ENCODE measurements at places on chromosomes 4 and X.

DNA sequence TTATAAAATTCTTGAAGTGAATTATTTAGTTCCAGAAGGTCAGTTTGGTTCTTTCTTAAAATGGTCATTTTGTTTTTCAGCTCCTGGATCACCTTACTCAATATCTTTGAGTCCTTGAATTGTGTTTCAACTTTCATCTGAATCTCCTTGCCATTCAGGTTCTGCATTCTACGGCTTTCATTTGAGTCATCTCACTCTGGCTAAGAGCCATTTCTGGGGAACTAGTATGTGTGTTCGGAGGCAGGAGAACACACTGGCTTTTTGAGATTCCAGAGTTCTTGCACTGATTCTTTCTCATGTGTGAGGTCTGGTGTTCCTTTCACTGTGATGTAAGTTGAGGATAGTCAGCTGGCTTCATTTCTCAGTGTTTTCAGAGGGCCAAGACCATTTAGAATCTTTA lies 708.4 kb upstream of the FRG1 start:
- H3K4me3 ChIP-seq, result no peak overlapping the region
- no peaks in the 10 kb centered on the region for H3K4me1 ChIP-seq
- DNase-seq, result no peak
- H3K27ac ChIP-seq, result no peak overlapping the region

DNA sequence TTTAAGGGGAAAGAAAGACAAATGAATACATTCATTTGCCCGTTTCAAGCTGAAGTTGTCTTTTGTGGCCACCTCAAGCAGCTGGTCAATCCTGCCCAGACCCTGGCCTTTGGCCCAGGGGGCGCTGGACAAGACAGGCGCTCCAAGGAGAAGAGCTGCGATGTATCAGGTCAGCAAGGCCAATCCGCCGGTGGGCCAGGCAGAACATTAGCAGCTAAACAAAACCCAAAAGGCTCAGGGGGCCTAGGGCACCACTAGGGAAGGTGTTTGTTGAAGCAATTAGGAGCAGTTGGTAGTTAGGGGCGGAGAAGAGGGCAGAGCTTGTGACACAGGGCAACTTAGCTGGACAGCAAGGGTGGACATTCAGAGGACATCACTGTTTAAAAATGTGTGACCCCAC lies 60.8 kb upstream of the TMEM33 start:
- no peaks in the 10 kb centered on the region for H3K27me3 ChIP-seq
- no peaks in the 10 kb centered on the region for H3K36me3 ChIP-seq
- no peak overlapping the region for H3K27ac ChIP-seq
- no peak overlapping the region for H3K4me3 ChIP-seq
- no peak for DNase-seq
- H3K4me1 ChIP-seq, result no peaks in the 10 kb centered on the region

- DNase-seq, result no peak
- no peaks in the 10 kb centered on the region for H3K27me3 ChIP-seq
- H3K27ac ChIP-seq, result no peak overlapping the region
- H3K36me3 ChIP-seq, result no peaks in the 10 kb centered on the region
These were observed 92.0 kb upstream of the EMCN start for GRCh38 chr4:100609810-100610209.

DNA sequence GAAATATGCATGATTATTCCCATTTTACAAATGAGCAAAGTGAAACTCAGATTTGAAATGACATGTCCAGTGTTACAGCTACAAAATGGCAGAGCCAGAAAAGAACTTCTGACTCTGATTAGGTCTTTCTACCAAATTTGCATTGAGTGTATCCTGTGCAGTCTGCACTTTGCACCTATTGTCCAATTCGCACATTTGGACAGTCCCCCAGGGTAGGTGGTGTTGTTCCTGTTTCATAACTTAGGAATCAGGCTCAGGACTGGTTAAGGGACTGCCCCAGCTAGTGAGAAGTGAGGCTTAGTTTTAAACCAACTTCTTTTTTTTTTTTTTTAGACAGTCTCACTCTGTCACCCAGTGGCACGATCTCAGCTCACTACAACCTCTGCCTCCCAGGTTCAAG lies 137.9 kb upstream of the NALF2 start:
- no peaks in the 10 kb centered on the region for H3K27me3 ChIP-seq
- no peaks in the 10 kb centered on the region for H3K4me1 ChIP-seq
- H3K36me3 ChIP-seq, result no peaks in the 10 kb centered on the region

- H3K27me3 ChIP-seq, result no peaks in the 10 kb centered on the region
- H3K27ac ChIP-seq, result no peak within 1 kb of the TSS
- no peaks in the 10 kb centered on the region for H3K36me3 ChIP-seq
- H3K4me3 ChIP-seq, result no peak within 1 kb of the TSS
- H3K4me1 ChIP-seq, result peaks cover 9% of the 10 kb centered on the region
- no peak for DNase-seq
These were observed at the start of gene DMD for GRCh38 chrX:33211356-33212260. Gene DMD, minus strand, starts transcription at chrX:33211549. Its CDS starts 237 bp downstream, at chrX:33211312.

DNA sequence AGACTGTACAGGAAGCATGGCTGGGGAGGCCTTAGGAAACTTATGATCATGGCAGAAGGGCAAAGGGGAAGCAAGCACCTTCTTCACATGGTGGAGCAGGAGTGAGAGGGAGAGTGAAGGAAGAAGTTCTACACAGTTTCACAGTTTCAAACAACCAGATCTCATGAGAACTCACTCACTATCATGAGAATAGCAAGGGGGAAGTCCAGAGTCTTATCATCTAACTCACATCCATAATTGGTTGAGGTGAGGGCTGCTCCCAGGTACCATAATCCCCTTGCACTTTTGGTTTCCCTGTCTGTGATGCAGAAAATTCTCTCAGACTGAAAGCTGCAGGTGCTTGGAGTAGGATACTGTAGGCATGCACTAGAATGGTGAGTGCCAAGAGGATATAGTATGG lies 233.8 kb upstream of the CPEB2 start:
- H3K27me3 ChIP-seq, result no peaks in the 10 kb centered on the region
- H3K4me1 ChIP-seq, result no peaks in the 10 kb centered on the region
- H3K4me3 ChIP-seq, result no peak overlapping the region
- no peak for DNase-seq
- H3K27ac ChIP-seq, result no peak overlapping the region

All from Karpas-422 (cell line).